Activated T-cell treated with anti-CD3 and anti-CD28 coated beads for 48 hours (primary cell): ENCODE measurements at places on chromosomes 11 and 22.

- DNase-seq, result no peak
Measured at GRCh38 chr11:131665344-131665968, 295.0 kb downstream of the NTM start.

- DNase-seq, result no peak
Measured at GRCh38 chr11:90134478-90135003, at the start of gene NAALAD2. TSS of gene NAALAD2 (plus strand) at chr11:90134663. CDS start at chr11:90134759, 96 bp downstream.

- no peak for DNase-seq
Measured at GRCh38 chr22:28046100-28046499, 127.0 kb upstream of the PITPNB start.

DNA sequence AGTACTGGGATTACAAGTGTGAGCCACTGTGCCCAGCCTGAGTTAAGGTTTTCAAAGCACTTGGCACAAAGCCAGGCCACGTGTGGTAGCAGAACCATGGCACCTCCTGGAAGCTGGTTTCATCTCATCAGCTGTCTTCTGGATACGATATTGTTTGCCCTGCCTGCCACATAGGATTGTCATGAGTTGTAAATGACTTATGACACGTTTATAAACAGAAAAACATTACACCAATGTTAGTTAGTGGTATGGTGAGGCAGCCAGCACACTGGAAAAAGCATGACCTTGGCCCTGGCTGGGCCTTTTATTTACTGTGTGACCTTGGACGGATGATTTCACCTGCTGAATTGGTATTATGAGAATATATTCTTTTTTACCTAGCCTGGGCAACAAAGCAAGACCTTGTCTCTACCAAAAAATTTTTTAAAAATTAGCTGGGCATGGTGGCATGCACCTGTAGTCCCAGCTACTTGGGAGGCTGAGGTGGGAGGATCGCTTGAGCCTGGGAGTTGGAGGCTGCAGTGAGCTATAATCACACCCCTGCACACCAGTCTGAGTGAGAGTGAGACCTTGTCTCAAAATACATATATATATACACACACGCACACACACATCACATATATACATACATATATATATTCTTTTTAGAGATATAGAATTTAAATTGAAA, 24.0 kb upstream of the MYH9 start:
- DNase-seq, result peak; percentile 41

- no peak for DNase-seq
Measured at GRCh38 chr11:111299101-111300026, 1.0 kb downstream of the POU2AF3 start.

- DNase-seq, result no peak
Measured at GRCh38 chr11:1763336-1763795, 361 bp downstream of the CTSD start.

DNA sequence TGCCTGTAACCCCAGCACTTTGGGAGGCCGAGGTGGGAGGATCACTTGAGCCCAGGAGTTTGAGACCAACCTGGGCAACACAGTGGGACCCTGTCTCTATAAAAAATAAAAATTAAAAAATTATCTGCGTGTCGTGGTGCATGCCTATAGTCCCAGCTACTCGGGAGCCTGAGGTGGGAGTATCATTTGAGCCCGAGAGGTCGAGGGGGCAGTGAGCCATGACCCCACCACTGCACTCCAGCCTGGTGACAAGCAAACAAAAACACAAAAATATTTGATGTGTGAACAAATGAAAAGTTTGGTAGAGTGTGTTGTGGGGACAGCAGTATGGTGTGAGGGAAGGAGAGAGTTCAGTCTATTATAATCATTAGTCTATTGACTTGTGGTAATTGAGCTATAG, 90.8 kb upstream of the PARVA start:
- DNase-seq, result no peak
